ENCODE measurements at places on chromosomes 1 and 21.

GRCh38 chr1:57167997-57168396 is 202.2 kb upstream of the C8B start:
- DNase-seq = no peak

GRCh38 chr1:62810420-62811274 is 26.7 kb downstream of the ATG4C start:
- no peak for DNase-seq

DNA sequence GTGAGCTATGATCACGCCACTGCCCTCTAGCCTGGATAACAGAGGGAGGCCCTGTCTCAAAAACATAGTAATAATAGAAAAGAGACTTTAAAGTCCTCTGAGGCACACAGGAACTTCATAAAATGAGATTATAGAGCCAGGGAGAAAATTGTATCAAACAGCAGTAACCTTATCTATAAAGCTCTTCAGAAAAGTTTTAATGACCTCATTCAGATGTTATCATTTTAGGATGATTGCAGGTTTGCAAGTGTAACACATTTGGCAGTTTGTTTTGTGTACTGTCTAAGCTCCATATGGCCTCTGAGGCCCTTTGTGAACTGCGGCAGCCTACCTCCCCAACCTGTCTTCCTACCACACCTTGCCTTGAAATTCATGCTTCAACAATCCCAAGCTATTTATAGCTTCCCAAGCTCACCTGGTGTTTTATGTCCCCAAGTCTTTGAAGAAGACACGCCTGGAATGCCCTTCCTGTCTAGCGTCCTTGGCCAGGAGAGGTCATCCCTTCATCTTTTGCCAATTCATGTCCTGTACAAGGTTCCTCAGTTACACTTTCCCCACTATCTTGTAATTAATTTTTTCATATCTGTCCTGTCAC is 8.5 kb upstream of the AKNAD1 start:
- no peak for DNase-seq

GRCh38 chr1:235579891-235580290 is 69.7 kb downstream of the GNG4 start:
- no peak for DNase-seq

GRCh38 chr1:22471610-22472009 is 20.0 kb downstream of the ZBTB40 start:
- DNase-seq = no peak

DNA sequence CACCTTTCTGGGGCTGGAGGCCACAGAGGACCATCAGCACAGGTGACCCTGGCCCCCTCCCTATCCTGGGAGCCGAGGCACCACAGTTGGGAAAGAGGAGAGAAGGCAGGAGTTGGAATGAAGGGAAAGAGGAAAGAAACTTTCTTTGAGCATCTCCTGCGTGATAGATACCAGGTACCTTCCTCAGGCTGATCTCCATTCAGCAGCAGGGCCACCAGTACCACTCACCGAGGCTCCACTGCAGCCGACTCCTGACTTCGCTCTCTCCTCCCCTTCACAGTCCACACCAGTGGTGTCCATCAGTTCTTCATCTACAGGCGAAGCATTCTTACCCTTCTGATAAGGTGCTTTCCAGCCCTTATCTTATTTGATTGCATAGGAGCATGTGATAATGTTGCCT is 55.3 kb downstream of the LGR6 start:
- no peak for DNase-seq

DNA sequence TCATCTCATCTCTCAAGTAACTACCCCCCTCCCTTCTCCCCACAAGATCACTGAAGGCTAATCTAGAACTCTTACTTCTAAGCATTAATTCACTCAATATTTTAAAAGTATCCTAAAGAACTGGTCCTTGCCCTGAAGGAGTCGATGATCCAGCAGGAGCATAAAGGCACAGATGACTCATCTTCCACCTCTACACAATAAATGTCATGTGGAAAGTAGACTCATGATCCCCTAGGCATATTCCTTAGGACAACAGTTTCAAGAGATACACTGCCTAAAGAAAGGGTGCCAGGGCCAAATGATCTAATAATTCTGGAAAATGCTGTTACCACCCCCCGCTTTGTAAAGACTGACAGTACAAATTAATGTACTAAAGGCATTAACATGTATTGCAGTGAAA is 85.8 kb upstream of the DIRAS3 start:
- no peak for DNase-seq

DNA sequence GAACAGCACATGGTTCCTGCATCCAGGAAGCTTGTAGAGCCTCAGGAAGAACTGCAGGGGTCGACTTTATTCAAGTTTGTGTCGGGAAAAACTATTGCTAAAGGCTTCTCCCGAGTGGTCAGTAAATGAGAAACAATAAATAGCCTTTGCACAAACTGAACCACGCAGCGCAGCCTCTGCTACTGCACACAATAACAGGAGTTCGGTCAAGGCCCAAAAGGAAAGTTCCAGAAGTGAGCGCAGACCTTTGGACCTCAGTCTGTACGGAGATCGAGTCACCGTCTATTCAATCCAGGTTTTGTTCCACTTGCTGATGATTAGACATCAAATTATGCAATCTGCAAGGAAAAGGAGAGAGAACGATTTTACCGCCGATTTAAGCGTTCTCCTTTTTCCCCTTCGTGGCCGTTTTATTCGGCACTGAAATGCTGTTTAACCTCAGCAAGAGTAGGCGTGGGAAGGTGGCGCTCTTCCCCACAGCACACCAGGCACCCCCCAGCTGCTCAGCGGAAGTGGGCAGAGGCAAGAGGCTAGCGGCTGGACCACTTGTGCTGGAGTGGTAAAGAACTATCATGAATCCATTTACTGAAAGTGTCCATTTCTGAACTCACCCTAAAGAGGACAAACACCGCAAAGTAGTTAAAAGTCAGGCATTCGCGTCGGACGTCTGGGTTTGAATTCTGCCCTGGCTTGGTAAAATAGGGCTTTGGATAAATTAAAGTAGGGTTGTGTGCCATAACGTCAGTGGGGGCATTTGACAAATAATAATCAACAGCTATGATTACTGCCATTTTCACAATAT is 6.1 kb upstream of the LHX8 start:
- DNase-seq = no peak

DNA sequence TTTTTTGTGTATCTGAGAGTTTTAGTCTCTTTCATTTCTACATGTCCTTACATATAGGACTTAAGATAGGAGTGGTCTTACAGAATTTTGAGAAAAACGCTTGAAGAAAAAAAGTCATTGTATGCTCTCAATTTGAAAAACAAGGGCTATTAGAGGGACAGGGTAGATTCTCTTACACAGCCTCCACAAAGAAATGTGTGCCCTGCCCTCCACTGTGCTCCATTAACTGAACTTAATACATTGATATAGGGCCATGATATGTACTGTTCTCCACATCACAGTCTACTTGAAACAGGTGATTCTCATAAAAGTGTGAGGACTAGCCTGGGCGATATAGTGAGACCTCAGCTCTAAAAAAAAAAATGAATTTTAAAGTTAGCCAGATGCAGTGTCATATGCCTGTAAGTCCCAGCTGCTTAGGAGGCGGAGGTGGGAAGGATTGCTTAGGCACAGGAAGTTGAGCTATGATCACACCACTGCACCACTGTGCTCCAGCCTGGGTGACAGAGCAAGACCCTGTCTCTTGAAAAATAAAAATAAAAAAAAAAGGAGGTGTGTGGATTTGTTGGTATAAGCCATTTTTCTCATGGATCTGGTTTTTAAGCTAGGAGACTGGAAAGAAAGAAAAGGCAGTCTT is 77.0 kb downstream of the HMCN1 start:
- DNase-seq = no peak

GRCh38 chr1:205998457-205999241 is 4.5 kb downstream of the RAB7B start:
- no peak for DNase-seq

DNA sequence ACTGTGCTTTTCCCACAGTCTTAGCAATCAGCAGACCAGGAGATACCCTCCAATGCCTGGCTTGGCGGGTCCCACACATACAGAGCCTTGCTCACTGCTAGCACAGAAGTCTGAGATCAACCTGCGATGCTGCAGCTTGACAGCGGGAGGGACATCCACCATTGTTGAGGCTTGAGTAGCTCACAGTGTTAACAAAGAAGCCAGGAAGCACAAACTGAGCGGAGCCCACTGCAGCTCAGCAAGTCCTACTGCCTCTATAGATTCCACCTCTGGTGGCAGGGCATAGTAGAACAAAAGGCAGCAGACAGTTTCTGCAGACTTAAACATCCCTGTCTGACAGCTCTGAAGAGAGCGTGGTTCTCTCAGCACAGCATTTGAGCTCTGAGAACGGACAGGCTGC is 33.4 kb downstream of the MNDA start:
- no peak for DNase-seq

DNA sequence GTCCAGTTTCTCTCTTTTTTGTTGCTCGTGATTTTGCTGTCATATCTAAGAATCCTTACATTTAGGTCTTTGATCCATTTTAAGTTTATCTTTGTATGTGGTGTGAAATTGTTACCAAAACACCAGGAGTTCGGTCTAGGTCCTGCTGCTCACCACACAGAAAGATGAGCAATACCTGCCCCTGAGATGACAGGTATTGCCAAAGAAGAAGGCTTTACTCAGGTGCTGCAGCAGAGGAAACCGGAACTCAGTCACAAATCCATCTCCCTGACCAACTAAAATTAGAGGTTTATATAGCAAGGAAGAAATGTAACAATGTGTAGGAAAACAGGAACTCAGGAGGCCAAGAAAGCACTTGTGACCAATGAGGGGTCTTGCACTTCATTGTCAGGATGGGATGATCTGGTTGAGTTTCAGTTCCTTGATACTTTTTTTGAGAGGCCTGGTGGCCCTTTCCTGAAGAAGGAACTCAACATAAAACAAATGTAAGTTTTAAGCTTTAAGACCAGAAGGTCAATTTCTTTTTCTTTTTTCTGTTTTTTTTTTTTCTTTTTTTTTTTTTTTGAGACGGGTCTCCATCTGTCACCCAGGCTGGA is 16.5 kb upstream of the SETDB1 start:
- DNase-seq = no peak

GRCh38 chr1:916173-917075 is 7.3 kb upstream of the SAMD11 start:
- DNase-seq = no peak
